ENCODE measurements at places on chromosomes 3 and 15. TPM values are rescaled to one million over a fixed set of nuclear protein-coding genes. Genes with fewer than 3 reads are reported as not detected.

GRCh38 chr15:81540909-81541308 lies 166.9 kb upstream of the TMC3 start:
- no peak for DNase-seq

GRCh38 chr15:40807888-40808461 lies 702 bp upstream of the DNAJC17 start:
- peak; percentile 40 for DNase-seq

- DNase-seq = no peak
These were observed 76.6 kb downstream of the C3orf70 start for GRCh38 chr3:185076219-185076618.

DNA sequence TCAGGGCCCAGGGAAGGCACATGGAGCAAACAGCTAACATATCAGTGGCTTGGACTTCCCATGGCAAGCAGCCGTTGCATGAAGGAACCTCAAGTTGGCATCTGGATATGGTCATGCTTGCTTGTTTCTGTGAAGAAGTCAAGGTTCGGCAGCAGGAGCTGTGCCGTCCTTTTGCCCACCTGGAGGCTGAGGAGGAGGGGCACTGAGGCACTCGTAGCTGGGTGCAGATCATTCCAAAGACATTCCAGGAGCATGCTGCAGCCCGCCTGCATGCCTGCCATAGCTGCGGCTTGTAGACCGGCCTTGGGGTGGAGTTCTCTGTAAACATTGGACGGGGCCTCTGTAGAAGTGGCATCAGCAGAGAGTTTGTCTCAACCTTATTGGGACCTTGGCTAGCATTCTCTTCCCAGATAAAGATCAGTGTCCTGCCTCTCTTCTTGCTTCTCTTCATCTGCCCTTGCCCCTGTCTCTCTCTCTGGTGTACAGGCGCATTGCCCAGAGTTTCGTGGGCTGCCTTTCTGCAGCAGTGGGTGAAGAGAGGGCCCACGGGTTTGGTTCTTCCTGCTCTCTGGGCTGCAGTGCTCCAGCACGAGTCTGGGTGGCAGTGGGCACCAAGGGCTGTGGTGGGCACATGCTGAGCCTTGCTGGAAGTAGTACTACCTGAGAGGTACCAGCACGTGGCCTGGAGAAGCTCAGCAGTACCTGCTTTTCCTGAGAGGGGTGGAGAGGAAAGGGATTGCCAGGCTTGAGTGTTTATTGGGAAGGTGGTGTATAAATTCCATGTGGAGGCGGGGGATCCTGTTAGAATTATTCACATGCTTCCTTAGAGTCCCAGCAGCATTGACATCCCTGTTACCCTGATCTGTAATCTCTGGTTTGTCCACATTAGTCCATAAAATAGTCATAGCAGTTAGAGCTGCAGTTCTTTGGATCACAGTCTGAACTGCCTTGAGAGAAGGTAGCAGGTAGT lies 49.4 kb downstream of the CHCHD6 start:
- peak; percentile 63 for DNase-seq

GRCh38 chr3:108818404-108818803 lies 4.2 kb upstream of the TRAT1 start:
- DNase-seq = peak; percentile 10

DNA sequence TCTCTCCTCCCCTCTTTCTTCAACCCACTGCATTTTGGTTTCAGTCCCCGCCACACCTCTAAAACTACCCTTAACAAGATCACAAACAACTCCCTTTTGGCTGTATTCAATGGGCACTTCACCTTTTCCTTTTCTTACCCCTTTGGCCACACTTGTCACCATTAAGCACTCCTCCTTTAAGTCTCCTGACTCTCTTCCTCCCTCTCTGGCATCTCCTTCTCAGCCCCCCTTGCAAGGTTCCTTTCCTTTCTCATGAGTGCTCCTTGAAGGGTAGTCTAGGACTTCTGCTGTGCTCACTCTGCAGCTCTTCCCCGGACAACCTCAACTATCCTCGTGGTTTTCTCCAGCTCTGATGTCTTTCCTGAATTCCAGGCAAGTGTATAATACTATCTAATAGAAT lies 103.7 kb downstream of the RPL22L1 start:
- no peak for DNase-seq

- DNase-seq = no peak
These were observed 272.7 kb downstream of the DOCK3 start for GRCh38 chr3:50947419-50947818.

GRCh38 chr15:70503798-70504298 lies 259.5 kb downstream of the UACA start:
- no peak for DNase-seq

DNA sequence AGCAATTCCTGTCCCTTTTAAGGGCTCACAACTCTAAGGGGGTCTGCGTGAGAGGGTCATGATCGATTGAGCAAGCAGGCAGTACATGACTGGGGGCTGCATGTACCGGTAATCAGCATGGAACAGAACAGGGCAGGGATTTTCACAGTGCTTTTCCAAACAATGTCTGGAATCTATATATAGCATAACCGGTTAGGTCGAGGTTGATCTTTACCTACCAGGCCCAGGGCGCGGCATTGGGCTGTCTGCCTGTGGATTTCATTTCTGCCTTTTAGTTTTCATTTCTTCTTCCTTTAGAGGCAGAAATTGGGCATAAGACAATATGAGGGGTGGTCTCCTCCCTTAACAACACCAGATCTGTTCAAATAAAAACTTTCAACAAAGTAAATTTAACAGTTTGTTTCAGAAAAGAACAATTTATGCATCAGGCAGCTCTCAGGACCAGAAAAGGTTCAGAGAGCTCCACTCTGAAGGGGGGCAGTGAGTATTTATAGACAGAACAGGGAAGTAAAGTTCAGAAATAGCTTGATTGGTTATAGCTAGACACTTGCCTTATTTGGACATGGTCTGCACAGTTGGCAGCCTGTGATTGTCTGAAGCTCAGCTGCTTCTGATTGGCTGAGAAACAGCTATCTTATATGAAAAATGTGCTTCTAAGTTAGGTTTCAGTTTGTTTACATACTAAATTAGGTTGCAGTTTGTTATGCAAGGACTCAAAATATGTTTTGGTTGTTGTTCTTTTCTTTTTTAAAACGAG lies 17.2 kb upstream of the B4GALT4 start:
- DNase-seq = peak; percentile 41

DNA sequence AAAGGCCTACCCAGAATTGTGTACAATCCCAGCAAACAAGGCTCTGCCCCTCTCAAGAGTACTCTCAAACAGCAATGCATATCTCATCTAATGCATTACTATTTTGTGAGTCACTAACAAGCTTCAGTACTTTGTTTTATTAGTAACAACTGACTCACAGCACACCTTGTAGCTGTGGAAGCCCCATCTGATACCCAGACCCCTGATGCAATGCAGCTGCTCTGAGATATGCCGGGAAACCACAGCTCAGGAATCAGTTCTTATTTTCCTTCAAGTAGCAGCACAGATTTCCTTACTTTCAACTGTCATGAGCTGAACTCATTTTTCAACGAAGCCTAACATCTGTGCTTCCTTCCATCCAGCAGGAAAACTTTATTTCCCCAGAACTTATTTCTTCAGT lies 37.8 kb downstream of the CCNL1 start:
- DNase-seq = peak; percentile 99

DNA sequence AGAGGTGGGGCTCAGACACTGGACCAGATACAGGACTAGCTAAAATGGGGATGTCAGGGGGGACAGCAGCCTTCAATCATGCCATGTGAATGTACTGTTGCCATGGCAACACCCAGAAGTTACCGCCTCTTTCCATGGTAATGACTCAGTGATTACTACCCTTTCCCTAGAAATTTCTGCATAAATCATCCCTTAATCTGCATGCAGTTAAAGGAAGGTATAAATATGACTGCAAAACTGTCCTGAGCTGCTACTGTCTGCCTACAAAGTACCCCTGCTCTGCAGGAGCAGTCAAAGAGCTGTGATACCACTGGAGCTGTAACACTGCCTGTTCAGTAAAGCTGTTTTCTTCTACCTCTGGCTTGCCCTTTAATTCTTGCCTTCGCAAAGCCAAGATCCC lies 168.2 kb downstream of the PEAK1 start:
- peak; percentile 49 for DNase-seq

- no peak for DNase-seq
These were observed 6.3 kb downstream of the PIGZ start for GRCh38 chr3:196962108-196962929.

DNA sequence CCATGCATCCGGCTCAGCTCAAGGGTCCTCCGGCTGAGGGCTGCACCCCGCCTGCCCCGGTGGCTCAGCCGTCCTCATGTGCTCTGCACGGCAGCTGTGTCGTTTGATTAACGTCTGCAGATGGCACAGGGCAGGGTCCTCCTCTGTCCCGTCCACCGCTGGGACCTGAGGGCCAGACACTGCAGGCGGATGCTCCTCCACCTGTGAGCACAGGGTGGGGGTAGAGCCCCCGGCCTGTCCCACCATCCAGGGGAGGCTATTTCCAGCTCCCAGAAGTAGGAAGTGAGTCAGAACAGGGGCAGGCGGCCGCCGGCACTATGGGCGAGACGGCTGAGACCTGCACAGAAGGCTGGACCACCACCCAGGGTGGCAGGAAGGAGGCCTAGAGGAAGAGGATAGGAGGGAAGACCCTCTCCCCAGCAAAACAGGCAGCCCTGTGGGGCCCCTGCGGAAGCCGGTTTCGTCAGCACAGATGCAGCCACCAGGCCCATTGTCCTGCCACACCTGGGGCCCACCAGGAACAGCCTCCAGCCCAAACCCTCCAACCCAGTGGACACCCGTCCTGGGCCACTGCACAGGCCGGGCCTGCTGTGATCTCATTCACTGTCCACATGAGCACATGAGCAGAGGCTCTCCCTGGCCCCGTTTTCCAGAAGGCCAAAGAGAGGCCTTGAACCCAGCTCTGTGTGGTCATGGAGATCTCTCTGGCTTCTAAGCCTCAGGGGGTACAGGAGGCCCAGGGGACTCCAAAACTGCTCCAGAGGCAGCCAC lies 12.6 kb upstream of the PLXND1 start:
- DNase-seq = no peak

- DNase-seq = peak; percentile 82
These were observed 37.0 kb downstream of the ROPN1B start for GRCh38 chr3:126005951-126006350.

DNA sequence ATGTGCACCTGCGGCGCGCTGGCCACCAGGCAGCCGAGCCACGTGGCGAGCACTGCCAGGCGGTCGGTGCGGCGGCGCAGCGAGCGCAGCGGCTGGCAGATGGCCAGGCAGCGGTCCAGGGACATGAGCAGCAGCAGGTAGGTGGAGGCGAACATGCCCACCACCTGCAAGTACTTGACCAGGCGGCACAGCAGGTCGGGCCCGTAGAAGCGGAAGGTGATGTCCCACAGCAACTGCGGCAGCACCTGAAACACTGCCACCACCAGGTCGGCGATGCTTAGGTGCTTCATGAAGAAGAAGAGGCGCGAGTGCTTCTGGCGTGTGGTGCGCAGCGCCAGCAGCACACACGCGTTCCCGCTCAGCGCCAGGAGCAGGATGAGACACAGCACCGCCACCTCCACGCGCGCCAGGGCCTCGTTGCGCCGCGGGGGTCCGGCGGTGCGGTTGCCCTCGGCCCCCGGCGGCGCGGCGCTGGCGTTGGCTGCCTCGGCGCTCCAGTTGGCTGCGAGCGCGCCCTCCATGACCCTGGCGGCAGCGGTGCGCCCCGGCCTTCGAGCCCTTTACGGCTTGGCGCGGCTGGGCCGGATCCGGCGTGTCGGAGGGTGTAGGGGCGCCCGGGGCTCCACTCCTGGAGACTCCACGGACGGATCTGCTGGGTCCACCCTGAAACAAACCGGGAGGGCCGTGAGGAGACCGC lies 1.6 kb downstream of the OXTR start:
- DNase-seq = no peak

- peak; percentile 100 for DNase-seq
These were observed 345 bp upstream of the CDV3 start for GRCh38 chr3:133573054-133573628.

DNA sequence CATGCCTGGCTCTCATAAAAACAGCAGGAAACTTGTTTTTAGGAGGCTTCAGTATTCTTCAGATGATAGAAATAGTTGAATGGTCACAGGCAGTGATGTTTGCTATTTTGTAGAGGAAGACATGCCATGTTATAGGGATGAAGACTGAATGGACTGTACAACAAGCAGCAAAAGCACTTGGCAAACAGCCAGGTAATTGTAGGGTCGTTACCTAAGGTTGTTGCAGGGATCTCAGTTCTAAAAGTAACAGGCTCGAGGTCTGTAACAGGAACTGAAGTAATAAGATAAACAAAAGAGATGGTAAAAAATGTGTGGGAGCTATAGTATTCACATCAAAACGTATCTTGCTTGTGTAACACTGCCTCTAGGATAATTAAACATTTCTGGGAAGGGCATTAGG lies 116.3 kb downstream of the TFG start:
- no peak for DNase-seq

DNA sequence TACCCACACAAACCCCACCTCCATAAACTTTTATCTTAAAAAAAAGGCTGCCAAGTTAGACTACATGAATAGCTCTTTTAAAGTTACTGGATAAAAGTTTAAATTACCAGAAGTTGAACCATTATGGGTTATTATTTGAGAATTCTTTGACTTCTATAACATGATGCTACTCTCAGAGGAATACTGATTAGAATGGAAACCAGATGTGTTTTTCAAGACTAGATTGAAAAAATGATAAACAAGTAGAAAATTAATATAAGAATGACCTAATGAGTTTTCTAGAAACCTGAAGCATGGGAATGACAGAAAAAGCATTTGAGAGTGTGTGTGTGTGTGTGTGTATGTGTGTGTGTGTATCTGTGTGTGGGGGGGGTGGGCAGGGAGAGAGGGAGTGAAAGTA lies 12.4 kb upstream of the FGF7 start:
- no peak for DNase-seq

- DNase-seq = no peak
These were observed 104.3 kb downstream of the MEX3B start for GRCh38 chr15:81941479-81941878.

- DNase-seq = peak; percentile 7
These were observed 260.4 kb upstream of the SLCO3A1 start for GRCh38 chr15:91593067-91593466.

- DNase-seq = no peak
These were observed 69.1 kb downstream of the KBTBD8 start for GRCh38 chr3:67067251-67067650.

GRCh38 chr3:14422016-14422963 lies 19.9 kb downstream of the SLC6A6 start:
- DNase-seq = no peak

DNA sequence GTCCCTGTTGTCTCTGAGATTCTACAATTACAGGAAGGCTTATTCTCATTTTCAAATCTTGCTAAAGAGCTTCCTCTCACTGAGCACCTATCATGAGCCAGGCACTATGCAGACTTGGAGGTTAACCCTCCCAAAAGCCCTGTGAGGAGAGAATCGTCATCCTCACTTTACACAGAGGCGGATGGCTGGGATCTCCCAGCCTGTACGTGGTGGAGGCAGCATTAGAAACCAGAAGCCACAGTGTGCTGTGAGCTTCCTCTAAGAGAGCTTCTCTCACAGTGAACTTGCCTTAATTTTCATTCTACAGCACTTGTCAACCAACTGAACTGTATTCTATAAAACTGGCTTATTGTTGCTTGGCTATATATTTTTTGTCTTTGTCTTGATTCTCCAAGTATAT lies 6.1 kb upstream of the DGKG start:
- DNase-seq = no peak

Gene FRMD5
- total RNA-seq = 5.4 TPM

Gene RASGRP1
- 1.9 TPM for total RNA-seq

Gene C15orf62
- total RNA-seq = under 0.01 TPM

Gene MIX23
- total RNA-seq = 10.0 TPM

Gene FOXB1
- not detected for total RNA-seq

Gene PRSS50
- total RNA-seq = not detected

Gene PDE8A
- 40.3 TPM for total RNA-seq

Gene FAM81A
- not detected for total RNA-seq

Gene TMEM212
- total RNA-seq = not detected

Gene PODXL2
- total RNA-seq = 1.7 TPM

Gene OXSM
- 10.6 TPM for total RNA-seq

Gene GDPGP1
- total RNA-seq = 3.9 TPM

Gene STAB1
- total RNA-seq = not detected

Gene FRMD4B
- 0.28 TPM for total RNA-seq

Gene MYL3
- not detected for total RNA-seq

Measured in IMR-90 (cell line).